ENCODE measurements at places on chromosomes 5 and 9.

DNA sequence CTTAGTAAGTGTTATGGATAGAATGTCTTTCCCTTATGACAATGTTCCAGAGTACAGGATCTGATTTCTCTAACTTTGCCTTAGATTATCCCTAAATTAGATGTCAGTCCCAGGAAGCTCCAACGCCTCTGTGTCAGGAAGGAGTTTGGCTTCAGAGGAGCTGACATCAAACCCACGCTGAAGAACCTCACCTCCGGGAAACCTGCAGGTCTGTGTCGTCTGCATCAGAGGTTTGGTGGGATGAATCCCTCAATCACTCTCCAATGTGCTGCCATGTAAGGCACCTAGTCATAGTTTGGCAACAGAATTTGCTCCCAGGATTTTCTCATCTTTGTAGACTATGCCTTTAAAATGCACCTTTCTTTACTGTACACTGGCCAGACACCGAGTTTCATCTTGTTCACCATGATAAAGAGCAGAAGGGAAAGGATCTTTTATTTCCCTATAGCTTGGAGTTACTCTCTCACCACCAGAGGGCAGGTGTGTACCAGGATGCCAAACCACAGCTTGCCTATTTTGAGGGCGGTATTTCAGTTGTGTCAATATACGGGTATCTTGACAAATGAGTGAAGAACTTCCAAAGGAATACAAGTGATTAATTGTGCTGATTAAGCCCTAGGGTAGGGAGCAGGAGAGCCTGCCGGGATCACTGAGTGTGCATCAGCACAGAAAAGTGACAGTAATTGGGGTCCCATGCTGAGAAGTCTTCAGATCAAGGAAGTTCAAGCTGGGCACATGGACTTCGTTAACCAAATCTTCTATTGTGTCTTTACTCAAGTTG is 23.4 kb downstream of the MINAR2 start:
- DNase-seq = peak; percentile 4

DNA sequence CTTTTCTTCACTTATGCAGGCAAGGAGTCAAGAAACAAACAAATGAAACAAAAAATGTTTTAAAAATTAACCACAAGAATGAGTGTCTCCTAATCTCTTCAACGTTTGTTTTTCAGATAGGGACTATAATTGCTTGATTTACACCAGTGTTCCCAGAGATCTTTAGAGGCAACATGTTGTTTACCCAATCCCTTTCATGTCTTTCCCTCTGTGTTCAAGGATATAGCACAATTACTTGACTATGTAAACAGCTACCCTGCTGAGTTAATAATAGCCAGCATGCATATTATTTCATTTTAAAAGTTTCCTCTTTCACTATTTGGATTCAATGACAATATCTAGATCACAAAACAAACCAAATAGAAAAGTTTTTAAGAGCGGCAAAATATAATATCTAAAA is 25.1 kb upstream of the SHISAL2B start:
- no peak for DNase-seq

- DNase-seq = no peak
Observed at GRCh38 chr5:93018461-93018860, 562.6 kb downstream of the NR2F1-AS1 start.

DNA sequence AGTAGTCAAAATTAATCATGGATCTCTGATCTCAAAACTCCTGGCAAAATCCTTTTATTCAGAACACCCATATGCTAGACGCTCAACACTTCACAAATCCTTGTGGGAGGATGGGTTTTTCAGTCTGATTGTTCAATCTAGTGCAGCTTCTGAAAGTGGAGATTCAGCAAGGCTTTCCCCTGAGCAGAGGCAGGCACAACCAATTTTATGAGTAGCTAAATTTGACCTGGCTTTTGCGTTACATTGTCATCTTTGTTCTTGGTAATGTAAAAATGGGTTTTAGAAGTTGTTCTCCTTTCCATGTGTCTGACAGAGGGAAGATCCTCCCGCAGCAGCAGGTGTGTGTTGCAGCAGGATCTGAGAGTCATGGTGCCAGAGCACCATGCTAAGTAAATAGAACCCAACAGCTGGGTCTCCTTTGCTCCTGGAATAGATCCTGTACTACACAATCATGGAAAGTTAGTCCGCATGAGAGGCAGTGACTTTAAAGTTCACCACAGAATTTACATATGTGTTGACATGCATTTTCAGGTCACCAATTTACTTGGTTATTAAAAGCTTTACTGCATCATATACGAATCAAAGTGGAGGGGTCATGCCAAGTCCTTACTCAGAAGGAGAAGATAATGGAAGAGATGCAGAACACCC is 70.1 kb upstream of the MEF2C start:
- no peak for DNase-seq

- DNase-seq = no peak
Observed at GRCh38 chr5:180331647-180331950, 21.5 kb downstream of the GFPT2 start.

DNA sequence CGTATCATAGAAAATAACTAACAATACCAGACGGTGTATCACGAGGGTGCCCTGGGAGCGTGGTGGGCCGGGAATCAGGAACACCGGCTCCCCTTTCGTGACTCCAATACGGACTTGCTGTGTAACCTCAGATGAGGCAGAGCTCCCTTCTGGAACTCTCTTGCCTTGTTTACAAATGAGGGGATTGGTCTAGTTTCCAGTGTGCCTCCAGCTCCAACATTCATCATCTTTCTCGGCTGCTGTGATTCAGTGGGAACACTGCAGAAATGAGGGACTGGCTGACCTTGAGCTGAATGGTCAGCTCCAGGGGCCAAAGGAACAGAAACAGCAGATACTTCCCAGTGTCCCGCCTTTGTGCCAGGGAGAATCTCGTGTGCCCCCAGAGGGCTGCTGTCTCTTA is 22.6 kb upstream of the TGFBI start:
- no peak for DNase-seq

DNA sequence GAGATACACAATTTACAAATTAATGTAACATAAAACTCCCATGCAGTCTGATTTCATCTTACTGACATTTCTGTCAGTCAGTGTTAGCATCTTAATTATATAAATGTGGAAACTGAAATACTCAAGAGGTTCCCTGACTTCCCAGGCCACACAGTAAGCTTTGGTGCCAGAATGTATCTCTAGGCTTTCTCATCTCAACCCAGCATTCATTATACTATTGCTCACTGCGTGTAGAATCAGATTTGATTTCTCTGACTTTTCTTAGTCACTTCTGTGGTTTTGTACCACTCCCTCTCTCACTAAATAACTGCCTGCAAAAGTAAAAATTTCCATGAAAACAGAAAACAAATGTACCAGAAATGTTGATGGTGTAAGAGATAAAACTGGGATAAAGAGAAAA is 31.7 kb upstream of the CDKN2B start:
- no peak for DNase-seq

Measured in NCI-H2171 (cell line).